Stimulated activated CD8-positive, alpha-beta memory T cell treated with anti-CD3 and anti-CD28 coated beads, Interleukin-7, amount 100 ng/mL, for 1 hour (primary cell): ENCODE measurements at places on chromosomes 3 and 15.

- DNase-seq, result no peak
Observed at GRCh38 chr3:46897829-46898320, 20.4 kb downstream of the PTH1R start.

DNA sequence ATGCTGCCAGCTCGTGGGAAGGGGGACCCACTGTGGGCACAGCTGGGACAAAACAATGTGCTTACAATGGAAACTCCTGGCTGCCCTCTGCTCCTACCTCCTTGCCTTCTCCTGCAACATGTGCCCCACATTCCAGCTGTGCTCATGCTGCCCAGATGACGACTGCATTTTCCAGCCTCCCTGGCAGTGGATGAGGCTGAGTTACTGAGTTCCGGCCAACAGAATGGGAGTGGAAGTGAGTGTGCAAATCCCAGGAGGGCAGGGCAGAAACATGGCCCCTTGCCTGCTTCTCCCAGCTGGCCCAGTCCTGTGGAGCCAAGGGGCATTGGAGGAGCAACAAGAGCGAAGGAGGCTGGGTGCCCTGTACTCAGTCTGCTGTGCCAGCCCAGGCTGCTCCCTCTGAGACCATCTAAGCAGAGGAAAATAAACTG is 17.1 kb downstream of the KLF15 start:
- no peak for DNase-seq

DNA sequence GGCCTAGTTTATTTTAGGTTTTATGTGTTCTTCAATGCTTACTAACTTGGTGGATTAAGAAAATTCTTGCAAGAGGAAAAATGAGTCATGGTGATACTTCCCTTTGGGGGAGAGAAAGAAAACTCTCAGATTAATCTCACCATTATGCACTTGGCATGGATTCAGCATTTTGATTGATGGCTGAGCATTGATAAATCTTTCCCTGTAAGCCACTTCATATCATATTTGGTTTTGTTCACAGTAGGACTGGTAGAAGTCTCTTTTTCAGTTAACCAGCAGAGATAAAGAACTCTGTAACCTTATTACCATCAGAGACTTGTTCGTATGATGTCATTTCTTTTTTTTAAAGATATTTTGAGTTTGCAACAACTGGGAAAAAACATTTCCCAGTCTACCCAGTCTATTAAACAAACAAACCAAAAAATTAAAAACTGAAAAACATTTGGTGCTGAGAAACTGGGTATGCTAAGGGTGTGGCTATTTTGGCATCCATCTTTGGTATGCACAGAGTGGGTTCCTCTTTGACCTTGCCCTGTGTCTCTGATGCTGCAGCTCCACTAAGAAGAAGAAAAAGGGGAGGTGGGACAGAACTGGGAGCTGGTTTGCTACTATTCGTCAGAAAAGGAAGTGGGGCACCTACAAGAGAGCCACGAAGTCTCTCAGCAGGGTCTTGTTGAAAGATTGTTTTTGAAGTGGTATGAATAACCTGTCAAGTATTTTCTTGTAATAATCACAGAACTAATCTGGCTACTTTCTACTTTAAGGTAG is 17.2 kb downstream of the TMOD3 start:
- no peak for DNase-seq

GRCh38 chr3:184176377-184177330 is 2.0 kb downstream of the AP2M1 start:
- no peak for DNase-seq

DNA sequence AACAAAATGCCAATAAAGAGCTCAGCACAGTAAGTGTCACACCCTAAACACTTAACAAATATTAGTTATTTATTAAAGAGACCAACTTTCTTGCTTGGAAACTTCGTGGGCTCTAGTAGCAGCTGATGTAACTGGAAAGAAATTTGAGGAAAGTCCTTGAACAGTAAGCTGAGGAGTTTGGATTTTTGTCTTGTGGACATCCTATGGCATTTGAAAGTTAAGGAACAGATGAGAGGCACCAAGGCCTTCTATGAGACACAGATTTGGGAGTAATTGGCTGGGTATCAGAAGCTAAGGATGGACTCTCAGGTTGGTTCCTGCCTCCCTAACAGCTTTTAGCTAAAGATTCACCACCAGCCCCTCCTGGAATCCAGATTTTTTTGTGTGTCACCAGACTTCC is 59.7 kb upstream of the FILIP1L start:
- no peak for DNase-seq

DNA sequence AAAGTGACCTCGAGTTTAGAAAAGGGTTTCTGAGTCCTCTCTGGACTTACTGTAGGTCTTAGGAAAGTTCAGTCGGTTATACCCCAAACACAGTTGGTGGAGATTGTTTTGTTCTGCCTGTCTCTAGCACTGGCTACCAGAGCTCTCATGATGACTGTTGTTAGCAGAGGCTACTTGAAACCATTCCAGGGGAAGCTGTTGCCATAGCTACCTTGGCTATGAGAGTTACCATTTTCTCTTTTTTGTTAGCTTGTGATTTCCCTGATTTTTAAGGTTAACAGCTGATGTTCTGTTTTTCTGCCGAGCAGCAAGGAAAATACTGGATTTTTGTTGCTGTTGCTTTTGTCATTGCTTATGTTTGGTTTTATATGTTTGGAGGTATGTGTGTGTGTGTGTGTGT is 26.7 kb downstream of the ABHD2 start:
- no peak for DNase-seq

- DNase-seq, result no peak
Observed at GRCh38 chr3:151918253-151919029, 45.0 kb downstream of the SUCNR1 start.

DNA sequence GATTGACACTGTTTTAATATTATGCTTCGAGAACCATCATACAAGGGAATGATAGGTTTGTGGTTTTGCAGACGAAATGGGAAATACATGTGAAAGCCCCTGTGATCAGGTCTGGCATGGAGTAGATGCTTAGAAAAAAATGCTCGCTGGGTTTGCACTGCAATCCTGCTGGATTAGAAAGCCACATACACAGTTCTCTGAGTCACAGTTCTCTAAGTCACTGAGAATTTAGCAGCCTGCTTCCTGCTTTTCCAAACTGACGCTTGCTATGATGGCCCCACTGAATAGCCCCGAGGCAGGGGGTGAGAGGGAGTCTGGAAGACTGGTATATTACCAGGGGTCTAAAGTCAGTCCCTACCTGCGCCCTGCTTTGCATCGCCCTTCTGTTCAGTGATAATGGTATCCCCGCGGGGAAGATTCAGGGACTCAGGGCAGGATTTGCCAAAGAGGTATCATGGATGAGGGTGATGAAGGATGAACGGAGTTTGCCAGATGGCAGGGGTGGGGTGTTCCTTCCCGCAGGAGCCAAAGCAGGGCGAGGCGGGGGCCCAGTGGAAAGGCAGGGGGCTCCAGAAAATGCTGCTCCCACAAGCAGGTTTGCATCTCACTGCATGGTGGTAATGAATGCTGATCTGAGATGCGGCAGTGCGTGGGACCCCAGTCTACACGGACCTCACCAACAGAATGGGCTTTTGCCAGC is 82.3 kb downstream of the IQSEC1 start:
- no peak for DNase-seq

DNA sequence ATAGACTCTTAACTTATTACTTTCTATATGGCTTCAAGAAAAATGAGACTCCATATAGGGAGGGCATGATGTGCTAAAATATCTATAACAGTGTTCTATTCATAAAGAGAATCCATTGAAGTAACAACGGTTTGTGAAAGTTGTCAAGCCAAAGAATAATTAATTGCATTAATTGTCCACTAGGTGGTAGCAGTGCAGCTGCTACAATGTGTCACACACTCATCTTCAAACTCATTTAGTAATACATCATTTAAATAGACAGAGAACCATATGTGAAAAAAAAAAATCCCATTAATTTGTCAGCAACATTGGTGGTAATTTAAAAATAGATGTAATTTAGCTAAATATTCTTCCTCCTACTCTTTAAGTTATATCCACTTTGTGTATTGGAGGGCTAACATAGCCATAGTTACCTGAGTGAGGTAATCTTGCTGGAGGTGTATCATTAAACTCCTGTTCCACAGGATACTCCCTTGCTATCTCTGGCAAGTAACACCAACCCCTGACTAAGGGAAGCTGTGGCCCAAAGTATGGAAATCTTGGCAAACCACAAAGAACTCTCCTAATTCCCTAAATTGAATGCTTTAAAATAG is 3.7 kb upstream of the CPA3 start:
- DNase-seq, result no peak

DNA sequence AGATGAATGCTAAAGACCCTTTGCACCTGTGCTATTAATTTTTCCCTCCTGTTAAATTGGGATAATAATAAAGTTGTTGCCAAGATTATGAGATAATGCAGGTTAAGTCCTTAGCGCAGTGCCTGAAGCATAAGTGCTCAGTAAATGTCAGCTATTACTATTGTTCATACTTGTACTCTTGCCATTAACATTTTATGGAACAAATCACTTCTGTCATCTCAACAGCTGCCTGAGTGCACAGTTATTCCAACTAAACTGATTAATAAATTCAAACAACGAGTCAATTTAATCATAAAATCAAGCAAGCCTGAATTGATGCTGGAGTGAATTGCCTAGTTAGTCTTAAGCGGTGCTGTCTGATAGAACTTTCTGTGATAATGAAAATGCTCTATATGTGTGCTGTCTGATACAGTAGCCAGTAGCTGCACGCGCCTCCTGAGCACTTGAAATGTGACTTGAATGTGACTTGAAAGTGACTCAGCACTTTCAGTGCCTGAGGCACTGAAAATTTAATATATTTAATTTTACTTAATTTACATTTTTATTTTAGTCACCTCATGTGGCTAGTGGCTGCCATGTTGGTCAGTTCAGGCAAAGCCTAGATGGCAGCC is 198.7 kb upstream of the PFN2 start:
- DNase-seq, result no peak

GRCh38 chr3:23663246-23663645 is 142.5 kb upstream of the UBE2E1 start:
- DNase-seq, result no peak

- no peak for DNase-seq
Observed at GRCh38 chr15:66405007-66405406, 18.3 kb downstream of the MAP2K1 start.

GRCh38 chr3:157669416-157669815 is 166.2 kb upstream of the VEPH1 start:
- DNase-seq, result no peak

DNA sequence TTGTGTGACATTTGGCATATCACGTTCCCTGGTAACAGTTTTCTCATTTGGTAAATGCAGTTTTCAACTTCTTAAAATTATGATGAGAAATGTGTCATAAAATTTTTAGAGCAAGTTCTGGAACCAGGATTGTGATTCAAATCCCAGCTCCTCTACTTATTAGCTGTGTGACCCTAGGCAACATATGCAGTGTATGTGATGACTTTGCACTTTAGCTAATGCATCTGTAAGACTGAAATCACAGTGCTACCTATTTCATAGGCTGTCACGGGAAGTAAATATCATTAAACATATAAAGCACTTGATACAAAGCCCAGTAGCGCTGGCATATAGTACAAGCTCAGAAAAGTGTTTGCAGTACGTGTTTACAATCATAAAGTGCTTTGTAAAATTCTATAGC is 419.4 kb downstream of the GRM7 start:
- no peak for DNase-seq

GRCh38 chr3:90011131-90011530 is 903.7 kb downstream of the EPHA3 start:
- DNase-seq, result no peak

DNA sequence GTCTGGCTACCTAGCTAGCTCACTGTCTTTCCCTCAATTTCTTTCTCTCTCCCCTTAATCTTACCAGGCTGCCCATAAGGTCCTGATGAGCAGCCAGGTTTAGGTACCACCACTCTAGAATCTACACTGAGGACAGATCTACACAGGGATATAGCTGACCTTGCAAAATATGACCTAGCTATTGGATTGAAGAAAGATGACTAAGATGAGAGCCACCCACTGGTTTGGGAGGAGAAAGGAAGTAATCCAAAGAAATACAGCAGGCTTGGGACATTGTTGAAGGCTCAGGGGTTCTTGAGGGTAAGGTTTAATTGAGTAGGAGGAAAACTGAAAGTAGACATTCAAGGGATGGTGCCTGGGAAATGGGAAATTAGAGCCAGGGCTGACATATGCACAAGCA is 142.0 kb upstream of the TMC3 start:
- DNase-seq, result no peak

- DNase-seq, result no peak
Observed at GRCh38 chr15:38062696-38063095, 128.3 kb downstream of the TMCO5A start.

GRCh38 chr3:89521328-89521727 is 413.9 kb downstream of the EPHA3 start:
- no peak for DNase-seq

DNA sequence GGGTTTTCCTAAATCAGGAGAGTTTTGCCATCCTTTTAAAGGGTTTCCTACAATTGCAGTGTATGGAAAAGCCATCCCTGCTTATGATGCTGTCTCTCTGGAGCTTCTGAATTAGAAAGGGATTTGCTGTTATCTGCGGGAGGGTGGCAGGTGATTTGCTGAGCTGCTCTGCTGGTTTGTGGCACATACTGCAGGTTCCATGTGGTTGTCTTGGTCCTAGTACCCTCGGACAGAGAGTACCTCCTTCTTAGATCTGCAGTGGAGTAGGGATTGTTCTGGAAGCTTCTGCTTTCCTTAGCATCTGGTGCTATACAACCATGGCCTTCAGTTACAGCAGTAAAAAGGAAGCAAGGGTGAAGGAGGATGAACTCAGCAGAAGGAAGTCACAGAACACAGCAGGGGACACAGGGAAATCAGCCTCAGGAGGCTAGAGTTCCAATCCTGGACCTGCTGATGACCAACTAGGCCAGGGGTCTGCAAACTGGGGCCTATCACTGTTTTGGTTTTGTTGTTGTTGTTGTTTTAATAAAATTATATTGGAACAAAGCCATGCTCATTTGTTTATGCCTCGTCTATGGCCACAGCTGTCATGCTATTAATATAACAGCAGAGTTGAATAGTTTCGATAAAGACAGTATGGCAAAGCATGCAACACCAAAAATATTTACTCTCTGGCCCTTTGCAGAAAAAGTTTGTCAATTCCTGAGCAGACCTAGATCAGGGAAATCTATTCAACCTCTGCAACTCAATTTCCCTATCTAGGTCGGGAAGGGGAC is 39.5 kb downstream of the STARD5 start:
- DNase-seq, result no peak

- DNase-seq, result no peak
Observed at GRCh38 chr3:178676077-178676476, 139.8 kb downstream of the KCNMB2 start.

DNA sequence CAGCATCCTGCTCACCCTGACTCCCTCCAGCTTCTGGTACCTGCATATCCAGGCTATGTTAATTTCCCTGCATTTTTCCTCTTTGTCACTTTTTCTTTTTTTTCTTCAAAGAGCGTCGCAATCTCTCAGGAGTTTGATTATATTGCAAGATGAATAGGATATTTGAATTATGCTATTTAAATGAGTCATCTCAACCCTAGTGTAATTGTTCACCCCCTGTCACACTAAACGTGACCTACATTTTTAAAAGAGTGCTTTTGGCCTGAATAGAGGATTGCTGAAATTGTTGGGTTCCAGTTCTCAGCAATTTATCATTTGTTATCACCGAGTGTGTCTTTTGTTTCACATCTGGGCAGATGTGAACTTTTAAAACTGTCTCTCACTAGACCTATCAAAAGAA is 294.7 kb downstream of the SOX2 start:
- DNase-seq, result no peak

- no peak for DNase-seq
Observed at GRCh38 chr15:89822026-89822425, 7.4 kb upstream of the ANPEP start.

GRCh38 chr3:138455801-138456716 is 21.6 kb downstream of the ESYT3 start:
- no peak for DNase-seq

- no peak for DNase-seq
Observed at GRCh38 chr3:52786330-52787215, 8.0 kb upstream of the ITIH3 start.
